ENCODE measurements at places on chromosomes 1 and 21. TPM values are rescaled to one million over a fixed set of nuclear protein-coding genes. Genes with fewer than 3 reads are reported as not detected.

The MAEL gene
- 0.32 TPM for polyA plus RNA-seq

The GLIS1 gene
- polyA plus RNA-seq: not detected

The PYHIN1 gene
- polyA plus RNA-seq: 0.22 TPM

The THEM5 gene
- polyA plus RNA-seq: 0.40 TPM

The BSND gene
- polyA plus RNA-seq: not detected

The DDR2 gene
- 47.7 TPM for polyA plus RNA-seq

The BLACAT1 gene
- not detected for polyA plus RNA-seq

- DNase-seq: peak; percentile 87
These were observed 97.9 kb upstream of the RAB3GAP2 start for GRCh38 chr1:220370041-220370700.

DNA sequence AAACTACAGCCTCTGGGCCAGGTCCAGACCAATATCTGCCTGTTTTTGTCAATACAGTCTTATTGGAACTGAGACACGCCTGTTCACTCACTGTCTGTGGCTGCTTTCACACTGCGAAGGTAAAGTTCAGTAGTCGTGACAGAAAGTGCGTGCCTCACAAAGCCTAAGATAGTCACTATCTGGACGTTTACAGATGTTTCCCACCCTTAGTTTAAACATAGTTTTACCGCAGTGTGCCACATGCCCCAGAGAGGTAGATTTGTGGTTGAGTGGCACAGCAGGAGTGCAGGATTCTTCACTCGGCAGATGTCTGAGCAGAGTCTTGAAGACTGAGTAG, 61.9 kb downstream of the NFASC start:
- no peak for DNase-seq

DNA sequence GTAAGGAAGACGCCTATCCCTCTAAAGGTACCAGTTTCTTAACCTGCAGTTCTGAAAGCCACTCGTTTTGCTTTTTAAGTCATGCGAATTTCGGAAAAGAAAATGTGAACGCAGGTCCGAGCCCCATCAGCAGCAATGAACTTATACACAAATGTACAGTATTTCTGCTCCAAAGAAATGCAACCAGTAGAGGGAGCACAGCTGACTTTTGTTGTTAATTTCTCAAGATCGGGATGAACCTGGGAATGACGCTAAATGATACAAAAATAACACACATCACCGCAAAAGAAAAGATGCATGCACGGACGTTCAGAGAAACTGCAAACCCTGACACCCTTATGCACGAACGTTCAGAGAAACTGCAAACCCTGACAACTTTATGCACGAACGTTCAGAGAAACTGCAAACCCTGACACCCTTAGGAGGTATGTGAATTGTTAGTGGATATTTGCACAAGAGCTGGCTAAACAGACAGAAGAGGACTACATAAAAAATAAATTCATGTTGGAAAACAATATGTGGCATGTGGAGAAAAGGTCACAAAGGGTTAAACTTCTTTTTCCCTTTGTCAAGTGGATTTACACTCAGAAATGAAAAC, 3.5 kb upstream of the TIAM1 start:
- DNase-seq: peak; percentile 29

DNA sequence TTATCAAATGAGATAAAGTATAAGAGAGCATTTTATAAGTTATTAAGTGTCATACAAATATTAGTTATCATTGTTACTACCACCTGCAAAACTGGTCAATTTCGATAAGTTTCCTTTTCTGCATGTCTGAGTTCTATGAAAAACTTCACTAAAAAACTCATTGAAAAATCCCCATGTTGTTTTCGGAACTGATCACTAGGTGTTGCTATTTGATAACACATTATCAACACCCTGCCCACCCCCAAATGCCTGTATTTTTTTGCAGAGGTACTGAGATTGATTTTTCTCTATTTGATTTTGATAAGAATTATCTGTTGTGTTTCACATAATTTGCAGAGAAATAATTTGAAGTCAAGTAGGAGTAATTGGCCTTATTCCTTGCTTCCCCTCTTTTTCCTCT, 22.1 kb upstream of the DISP1 start:
- DNase-seq: peak; percentile 56

DNA sequence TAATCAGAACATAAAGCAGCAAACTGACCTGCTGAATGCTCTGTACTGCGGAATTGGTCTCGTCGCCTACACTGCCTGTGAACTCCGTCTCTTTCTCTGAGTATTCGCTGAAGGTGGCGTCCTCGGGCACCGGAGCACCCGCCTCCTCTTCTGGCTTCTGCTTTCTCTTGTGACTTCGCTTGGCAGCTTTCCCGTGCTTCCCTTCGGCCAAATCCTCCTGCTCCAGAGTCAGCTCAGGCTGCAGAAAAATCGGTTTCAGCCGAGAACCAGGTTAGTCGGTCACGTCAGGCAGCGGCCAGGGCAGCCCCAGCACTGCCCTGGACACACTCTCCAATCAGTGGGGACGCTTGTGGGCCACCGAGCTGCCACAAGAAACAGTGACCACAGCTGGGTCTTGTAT, 35.8 kb upstream of the RIPK4 start:
- peak; percentile 32 for DNase-seq

DNA sequence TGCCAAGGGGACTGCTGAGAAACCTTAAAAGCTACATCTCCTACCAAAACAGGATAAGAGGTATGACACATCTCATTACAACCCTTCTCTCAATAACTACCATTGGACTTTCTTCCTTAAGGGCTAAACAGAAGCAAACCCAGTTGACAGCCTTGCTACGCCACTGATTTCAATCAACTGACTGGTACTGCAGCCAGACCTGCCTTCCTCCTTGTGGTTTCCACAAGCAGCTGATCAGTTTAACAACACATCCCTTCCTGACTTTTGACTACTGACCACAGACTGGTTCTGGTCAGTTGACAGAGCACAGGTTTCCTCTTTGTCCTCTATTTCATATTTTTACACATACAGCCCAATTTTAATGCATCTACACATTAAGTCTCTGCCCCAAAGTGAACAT, 108.8 kb downstream of the ADAMTS1 start:
- no peak for DNase-seq

- DNase-seq: no peak
These were observed 28.7 kb upstream of the CRNN start for GRCh38 chr1:152442765-152443164.

DNA sequence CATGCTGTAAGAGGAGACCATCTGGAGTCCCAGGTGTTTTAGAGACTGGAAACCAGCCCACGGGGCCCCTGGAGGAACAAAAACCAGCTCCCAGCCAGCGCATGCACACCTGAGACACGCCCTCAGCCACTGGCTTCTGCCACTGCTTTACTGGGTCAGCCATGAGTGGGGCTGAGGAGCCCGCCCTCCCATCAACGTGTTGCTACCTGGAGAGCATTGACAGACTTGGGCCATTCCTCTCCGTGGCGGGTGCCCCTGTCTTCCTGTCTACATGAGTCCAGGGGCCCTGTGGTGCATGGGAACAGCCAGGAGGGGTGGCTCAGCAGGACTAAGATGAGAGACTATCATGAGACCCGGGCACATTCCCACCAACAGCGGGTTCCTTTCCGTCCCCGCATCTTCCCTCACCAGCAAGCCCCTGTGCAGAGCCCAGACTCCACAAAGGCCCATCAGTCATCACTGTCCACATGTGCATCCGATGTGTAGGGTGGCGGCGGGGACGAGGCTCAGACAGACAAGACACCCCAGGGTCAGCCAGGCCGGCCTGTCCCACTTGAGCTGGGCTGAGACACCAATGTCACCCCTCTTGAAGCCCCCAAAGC, 45.4 kb upstream of the POFUT2 start:
- no peak for DNase-seq

DNA sequence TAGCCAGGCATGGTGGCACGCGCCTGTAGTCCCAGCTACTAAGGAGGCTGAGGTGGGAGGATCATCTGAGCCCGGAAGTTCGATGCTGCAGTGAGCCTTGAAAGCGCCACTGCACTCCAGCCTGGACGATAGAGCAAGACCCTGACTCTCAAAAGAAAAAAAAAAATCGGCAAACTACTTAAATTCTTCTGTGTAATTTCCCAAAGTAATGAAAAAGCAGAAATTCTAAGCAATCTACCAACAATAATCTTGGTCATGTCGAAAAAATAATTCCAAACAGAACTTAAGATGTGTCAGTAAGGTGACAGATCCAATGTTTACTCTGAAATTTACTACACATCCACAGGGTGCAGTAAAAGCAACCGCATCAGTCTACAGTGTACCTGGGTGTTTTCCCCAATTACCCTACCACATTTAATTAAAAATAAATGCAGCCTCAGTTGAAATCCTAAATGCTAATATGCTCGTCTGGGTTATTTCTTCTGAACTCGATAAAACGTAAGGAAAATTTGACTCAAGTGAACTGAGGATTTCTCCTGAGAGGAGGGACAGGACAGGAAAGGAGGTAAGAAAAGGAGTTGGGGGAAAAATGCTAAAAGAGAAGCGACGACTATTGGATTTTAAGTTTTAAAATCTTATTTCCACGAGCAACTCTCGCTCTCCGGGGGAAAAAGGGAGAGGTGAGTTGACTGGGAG, 801 bp downstream of the EPRS1 start:
- no peak for DNase-seq

- DNase-seq: peak; percentile 99
These were observed at the start of gene KIF1B for GRCh38 chr1:10209905-10210810. KIF1B (plus strand) TSS chr1:10210570; CDS start chr1:10232329, 21,759 bp downstream.

DNA sequence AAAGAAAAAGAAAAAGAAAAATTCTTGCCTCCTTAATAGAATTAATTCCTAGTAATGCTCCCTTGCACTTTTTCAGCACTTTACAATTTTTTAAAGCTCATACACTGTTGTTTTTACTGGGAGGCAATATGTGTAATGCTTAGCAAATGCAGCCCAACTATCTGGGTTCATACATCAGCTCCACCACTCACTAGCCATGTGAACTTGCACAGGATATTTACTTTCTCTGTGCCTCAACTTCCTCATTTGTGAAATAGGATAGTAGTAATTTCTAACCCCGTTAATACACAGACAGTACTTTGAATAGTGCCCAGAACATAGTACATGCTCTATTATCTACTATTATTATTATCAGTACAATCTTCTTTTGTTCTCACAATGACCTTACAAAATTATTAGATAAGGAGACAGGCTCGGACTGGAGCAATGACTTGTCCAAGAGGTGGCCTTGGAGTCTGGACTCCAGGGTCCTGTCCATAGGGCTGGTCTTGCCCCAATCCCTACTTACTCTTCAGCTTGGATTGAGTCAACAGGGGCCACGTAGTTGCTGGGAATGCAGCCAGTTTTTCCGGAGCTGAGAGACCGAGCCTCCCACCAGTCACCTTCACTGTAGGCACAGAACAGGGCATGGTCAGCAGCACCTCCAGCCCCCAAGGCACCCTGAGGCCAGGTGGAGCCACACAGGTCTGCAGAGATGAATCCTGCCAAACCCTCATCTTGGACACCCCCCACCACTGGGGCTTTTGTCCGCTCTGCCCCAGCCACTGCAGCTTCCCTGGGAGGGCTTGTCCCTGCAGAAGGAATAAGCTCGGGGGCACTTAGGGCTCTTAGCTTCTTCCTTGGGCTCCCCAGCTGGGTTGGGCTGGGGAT, 13.7 kb downstream of the FGR start:
- no peak for DNase-seq

DNA sequence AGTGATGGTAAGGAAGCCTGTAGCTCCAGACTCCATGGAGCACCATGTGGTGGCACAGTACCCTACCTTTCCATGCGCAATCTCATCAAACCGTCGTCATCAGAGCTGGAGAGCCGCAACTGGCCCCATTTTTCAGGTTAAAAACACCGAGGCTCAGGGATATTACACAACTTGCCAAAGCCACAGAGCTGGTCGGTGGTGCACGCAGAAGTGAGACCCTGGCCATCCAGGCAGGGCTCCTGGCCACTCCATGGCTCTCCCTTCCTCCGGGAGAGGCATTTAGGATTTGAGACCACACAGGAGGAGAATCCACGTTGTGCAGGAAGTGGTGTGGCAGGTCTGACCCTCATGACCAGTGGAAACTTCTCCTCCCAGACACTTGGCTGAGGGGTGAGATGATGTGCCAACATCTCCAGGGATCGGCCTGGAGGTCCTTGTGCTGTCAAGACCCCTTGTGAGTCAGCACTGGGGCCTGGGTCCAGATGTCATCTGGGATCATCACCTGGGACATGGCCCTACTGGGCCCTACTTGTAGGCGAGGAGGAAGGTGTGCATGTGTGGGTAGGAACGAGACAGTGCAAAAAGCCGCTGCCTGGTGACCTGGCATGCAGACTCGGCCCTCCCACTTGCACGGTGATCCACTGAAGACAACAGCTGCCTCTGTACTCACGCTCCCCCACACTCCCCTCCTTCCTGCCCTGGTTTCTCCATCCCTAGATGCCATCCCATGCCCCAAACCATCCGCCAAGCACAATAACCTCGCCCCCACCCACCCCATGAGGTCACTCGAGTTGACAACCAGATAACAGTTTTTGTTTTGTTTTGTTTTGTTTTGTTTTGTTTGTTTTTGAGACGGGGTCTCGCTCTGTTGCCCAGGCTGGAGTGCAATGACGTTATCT, 10.4 kb downstream of the TFF3 start:
- DNase-seq: no peak

GRCh38 chr1:226736908-226737818, 1.9 kb downstream of the ITPKB start:
- no peak for DNase-seq

GRCh38 chr1:210663730-210664573, 335.2 kb downstream of the HHAT start:
- no peak for DNase-seq

DNA sequence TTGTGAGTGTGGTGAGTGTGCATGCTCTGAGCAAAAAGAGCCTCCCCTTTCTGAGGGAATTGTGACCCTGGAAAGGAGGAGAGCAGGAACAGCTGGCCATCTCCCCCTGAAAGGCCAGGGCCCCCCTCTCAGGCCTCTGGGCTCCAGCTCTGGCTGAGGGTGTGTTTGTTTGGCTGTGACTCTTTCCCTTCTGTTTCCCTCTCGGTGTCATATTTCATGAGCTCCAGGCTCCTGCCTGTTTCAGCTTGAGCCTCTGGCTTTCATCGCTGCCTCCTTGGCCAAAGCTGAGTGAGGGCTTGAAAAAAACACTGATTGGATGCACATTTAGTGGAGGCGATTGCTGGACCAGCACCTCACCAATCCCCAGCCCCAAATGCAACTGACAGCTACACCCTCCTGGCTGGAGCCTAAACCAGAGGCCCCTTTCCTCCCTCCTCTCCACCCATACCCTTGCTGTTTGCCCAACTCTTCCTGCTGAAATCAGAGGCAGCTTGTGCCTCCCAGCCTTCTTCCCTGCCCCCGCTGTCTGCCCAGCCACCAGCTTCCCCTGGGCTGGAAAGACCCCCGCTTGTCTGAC, 64.1 kb downstream of the DDR2 start:
- peak; percentile 98 for DNase-seq

- no peak for DNase-seq
These were observed 375.7 kb upstream of the B3GALT2 start for GRCh38 chr1:193562121-193562520.

- DNase-seq: peak; percentile 44
These were observed 46.9 kb downstream of the DOP1B start for GRCh38 chr21:36203603-36203889.

DNA sequence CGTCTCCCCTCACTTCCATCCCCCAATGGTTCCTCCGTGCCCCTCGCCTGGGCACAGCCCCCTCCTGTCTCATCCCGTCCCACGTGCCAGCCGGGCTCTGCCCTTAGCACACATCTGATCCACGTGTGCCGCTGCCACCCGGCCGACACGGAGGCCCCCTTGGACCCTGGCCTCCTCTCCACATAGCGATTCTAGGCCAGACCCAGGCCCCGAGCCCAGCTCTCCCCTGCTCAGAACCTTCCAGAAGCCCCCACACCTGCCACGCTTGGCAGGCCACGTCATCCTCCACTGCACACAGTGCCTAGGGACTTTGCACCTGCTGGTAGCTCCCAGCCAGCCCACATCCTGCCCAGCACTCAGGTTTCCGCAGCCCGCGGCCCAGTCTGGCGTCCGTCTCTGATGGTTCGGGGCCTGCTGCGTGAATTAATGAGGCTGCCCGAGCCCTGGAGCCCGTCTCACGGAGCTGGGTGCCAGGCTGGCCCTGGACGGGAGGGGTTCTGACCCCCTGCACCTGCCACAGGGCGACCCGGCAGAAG, 20.1 kb downstream of the PLCH2 start:
- no peak for DNase-seq

Measured in muscle of back (tissue), 13 donors.